Activated B cell treated with CpG ODN at 0.5 μM for 24 hours (primary cell): ENCODE measurements at places on chromosomes 11 and 22. TPM values are rescaled to one million over a fixed set of nuclear protein-coding genes. Genes with fewer than 3 reads are reported as not detected.

DNA sequence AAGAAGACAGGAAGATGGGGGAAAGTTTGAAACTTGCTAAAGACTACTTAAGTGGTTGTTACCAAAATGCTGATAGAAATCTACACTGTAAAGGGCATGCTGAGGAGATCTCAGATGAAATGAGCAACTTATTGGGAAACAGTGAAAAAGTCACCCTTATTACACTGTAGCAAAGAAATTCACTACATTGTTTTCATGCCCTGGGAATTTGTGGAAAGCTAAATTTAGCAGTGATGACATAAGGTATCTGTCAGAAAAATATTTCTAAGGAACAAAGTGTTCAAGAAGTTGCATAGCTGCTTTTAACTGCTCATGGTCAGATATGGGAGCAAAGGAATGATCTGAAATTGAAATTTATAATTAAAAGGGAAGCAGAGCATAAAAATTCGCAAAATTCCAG, 702.4 kb upstream of the LRRC4C start:
- H3K27me3 ChIP-seq, result no peaks in the 10 kb centered on the region
- H3K27ac ChIP-seq, result no peak overlapping the region
- H3K4me3 ChIP-seq, result no peak overlapping the region
- no peak for DNase-seq

- peaks cover 64% of the 10 kb centered on the region for H3K36me3 ChIP-seq
- H3K27ac ChIP-seq, result peak overlapping the region; percentile 90
- peak; percentile 40 for DNase-seq
- peaks cover 94% of the 10 kb centered on the region for H3K4me1 ChIP-seq
- peak overlapping the region; percentile 63 for H3K4me3 ChIP-seq
Observed at GRCh38 chr11:64858467-64859263, 14.2 kb upstream of the CDC42BPG start.

DNA sequence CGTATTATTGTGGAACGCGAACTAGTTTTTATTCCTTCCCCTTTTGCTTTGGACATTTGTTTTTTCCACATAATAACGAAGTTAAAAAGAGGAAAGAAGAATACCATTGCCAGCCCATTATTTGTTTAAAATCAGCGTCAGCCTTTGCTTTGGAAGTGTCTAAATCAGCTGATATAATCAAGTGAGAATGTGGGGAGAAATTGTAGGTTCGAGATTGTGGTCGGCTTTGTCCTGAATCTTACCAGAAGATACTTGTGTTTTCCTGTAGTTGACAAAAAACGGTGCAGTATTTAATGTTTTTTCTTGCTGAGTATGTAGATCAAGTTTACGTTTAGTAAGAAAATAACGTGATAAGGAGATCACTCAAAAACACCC, 935 bp downstream of the ZNF143 start:
- no peaks in the 10 kb centered on the region for H3K27me3 ChIP-seq
- H3K36me3 ChIP-seq, result peaks cover 14% of the 10 kb centered on the region
- H3K4me3 ChIP-seq, result peak overlapping the region; percentile 97
- no peak for DNase-seq
- peak overlapping the region; percentile 98 for H3K27ac ChIP-seq

DNA sequence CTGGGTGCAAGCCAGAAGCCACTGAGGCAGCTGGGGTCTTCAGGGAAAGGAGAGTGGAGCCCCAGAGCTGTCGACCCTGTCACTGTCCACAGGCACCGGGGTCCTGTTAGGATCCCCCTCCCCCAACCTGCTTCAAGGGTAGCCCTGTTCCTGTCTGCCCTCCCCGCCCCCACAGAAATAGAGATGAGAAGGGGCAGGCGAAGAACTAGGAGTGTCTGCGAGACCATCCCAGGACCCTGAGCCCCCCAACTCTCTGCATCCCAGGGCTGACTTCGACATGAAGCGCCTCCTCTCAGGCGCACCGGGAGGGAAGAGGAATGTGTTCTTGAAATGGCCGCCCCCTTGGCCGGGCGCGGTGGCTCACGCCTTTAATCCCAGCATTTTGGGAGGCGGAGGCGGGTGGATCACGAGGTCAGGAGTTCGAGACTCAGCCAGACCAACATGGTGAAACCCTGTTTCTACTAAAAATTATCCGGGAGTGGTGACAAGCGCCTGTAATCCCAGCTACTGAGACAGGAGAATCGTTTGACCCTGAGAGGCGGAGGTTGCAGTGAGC, 607 bp upstream of the ZNF70 start:
- H3K4me3 ChIP-seq, result peak overlapping the region; percentile 87
- H3K27ac ChIP-seq, result peak overlapping the region; percentile 95
- H3K4me1 ChIP-seq, result peaks cover 61% of the 10 kb centered on the region
- DNase-seq, result no peak

DNA sequence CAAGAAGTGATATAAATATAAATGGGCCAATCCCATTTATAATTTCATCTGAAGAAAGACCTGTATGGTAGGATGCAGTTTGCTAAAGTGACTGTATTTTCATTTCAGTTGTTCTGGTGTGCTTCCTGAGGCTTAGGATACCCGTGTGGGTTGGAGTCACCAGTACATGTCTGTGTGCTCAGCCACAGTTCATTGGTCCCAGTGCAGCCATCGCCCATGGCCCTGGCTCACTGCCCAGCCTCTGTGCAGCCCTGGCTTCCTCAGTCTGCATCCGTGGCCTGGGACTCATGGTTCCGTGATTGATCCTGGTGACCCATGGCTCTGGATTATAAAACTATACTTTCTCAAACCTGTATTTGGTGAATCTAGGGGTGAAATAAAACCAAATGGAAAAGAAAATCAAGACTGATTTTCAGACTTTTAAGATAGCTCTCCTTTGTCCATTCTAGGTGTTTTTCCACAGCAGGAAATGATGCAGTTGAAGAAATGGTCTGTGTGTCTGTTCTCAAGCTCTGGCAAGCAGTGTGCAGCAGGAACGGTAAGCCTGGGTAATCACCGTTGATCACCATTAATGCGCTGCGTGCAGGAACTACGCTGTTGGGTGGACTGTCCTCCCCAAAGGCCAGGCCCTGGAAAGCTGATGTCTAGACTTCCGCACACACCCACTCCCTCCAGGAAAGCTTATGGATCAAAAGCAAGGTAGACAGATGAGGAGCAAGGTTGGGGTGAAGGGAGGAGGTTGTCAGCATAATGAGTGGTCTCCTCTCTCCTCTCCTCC, 27.2 kb downstream of the TTC12 start:
- H3K4me3 ChIP-seq, result no peak overlapping the region
- H3K36me3 ChIP-seq, result peaks cover 82% of the 10 kb centered on the region
- no peaks in the 10 kb centered on the region for H3K4me1 ChIP-seq
- no peak overlapping the region for H3K27ac ChIP-seq
- H3K27me3 ChIP-seq, result no peaks in the 10 kb centered on the region

DNA sequence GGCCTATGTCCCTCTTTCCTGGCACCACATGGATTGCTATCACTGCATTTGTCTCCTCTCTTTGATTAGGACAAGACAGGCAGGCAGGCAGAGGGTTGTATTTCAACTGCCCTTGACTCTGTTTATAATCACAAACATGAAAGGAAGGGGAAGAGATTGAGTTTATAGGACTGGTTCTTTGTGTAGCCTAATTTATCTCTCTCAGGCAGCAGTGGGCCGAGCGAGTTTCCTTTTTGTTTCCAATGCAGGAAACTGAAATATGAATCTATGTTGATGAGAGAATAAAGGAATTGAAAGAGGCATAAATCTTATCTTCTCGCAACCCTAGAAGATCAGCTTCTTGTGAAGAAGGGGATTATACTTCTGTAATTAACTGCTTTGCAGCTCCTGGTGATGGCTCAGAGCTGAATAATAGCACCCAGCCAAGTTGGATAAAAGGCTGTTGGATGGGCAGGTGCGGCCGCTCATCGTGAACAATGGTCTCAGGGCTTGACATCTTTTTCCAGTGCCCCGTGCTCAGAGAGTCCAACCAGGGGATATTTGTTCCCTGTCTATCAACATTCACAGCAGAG, 80.6 kb upstream of the SYT13 start:
- peaks cover 57% of the 10 kb centered on the region for H3K27me3 ChIP-seq
- peaks cover 6% of the 10 kb centered on the region for H3K4me1 ChIP-seq
- DNase-seq, result no peak
- no peaks in the 10 kb centered on the region for H3K36me3 ChIP-seq
- H3K4me3 ChIP-seq, result no peak overlapping the region

GRCh38 chr22:42716221-42716620, 4.4 kb downstream of the A4GALT start:
- H3K27me3 ChIP-seq, result peaks cover 13% of the 10 kb centered on the region
- H3K36me3 ChIP-seq, result peaks cover 1% of the 10 kb centered on the region
- H3K27ac ChIP-seq, result peak overlapping the region; percentile 6
- no peak for DNase-seq
- peak overlapping the region; percentile 35 for H3K4me3 ChIP-seq

The POTEH gene
- total RNA-seq, result not detected in 2 replicates
